ENCODE measurements at places on chromosomes 3 and 15.

DNA sequence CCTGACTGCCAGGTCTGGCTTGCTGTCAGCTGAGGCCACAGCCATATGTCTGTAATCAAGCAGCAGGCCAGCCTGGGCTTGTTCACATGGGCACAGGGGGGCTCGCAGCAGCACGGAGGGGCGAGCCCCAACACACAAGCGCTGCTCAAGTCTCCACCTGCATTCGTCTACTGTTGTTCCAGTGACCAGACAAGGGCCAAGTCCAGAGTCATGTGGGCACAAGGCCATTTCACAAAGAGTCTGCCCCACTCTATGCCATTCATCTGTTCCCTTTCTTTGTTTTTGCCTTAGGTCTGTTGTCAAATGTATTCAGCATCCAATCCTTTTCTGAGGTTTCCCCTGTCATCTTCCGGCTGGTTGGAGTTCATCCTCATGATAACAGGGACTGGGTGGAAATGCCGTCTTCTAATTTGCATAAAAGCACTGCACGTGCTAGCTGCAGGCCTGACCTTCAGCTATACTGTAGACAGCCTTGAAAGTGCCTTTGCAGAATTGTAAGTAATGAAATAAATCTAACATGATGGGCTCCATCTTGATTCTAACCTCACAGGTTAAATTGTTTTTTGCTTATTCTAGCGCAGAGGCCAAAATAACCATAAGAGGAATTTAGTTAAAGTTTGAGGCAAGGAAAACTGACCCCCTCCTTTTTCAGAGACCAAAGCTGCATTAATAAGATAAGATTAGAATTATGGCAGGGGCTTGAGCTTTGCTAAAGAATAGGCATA is 28.6 kb upstream of the KBTBD12 start:
- DNase-seq, result no peak

GRCh38 chr15:28132524-28133275 is 33.6 kb upstream of the OCA2 start:
- DNase-seq, result no peak

GRCh38 chr3:195810455-195810845 is 1.3 kb downstream of the MUC4 start:
- DNase-seq, result no peak

DNA sequence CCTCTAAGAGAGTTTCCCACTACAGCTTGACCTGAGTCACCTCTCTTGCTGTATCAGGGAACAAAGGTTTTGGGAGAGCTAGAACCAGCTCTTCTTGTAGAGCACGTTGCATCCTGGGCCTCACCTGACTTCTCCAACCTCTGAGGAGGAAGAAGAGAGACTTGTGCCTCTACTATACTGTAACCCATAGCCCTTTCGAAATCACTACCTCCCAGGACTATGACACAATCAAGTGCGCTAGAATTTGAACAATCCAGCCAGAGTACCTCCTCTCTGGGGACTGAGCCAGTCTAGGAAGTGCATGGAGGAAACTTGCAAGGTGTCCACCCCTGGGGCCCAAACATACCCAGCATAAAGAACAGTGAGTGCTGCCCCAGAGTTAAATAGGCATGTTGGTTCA is 192.8 kb upstream of the BHLHE40 start:
- no peak for DNase-seq

DNA sequence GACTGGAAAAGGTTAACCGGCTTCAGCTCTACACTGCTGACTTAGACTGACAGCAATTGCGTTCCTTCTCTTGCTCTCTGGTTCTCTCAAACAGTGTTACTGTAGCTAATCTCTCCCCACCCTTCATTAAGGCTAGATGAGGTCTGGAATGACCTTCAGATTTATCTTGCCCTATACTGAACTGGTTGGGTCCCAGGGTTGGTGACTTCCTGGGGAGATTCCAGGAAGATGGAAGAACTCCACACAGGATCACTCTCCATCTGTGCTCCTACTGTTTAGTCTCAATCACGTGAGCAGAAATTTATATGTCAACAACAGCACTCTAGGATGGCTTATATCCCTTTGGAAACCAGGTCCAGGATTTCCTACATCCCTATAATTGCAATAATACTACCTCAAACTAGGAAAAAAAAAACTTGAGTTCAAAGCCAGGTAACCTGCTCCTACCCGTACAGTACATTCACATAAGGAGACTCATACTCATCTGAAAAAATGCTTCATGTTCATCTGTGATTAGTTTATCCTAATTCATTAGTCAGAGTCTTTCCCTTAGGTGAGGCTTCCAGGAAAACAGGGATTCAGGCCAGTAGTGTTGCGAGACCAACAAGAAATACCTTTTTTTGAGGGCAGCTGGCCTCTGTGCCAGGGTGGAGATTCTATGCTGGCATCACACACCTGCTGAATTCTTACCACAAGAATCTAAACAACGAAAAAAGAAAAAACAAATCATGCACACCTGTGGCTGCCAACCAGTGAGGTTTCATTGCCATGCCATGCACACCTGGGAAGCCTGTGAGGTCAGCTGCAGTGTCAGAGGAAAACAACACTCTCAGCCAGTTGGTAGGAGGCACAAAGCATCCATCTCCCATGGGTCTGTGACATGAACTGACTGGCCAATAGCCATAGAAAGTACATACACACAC is 297.3 kb downstream of the MECOM start:
- DNase-seq, result no peak

- DNase-seq, result no peak
These were observed 34.0 kb upstream of the ZNF280D start for GRCh38 chr15:56767315-56767714.

- DNase-seq, result no peak
These were observed 614.3 kb downstream of the DIPK2A start for GRCh38 chr3:144585953-144586352.

DNA sequence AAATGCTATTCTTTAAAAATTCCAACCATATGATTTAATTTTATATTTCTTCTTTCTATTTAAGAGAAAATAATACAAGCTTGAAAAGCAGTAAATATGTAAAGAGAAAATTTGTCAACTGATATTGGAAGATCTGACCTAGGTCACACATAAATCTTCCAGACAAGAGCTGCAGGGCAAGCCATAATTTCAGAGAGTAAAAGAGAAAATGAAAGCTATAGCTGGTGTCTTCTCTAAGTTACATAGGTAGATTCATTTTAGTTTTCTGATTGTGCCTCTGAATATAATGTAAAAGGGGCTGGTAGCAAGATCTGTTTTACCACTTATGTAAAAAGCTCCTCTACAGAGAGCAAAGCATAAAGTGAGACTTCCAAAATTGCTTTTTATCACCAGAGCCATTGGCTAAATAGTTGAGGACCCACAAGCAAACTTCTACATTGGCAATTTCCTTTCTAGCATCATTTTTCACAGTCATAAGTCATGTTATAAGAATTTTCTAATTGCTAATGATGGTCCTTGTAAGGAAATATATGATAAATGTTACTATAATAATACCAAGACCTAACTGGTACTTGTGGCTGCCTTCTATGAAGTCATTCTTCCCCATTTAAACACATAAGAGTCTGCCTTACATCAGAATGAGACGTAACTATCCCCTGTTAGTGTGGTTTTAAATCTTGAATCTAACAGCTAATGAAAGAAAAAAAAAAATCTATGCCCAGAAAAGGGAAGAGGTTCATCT is 80.8 kb upstream of the SKOR1 start:
- DNase-seq, result no peak

DNA sequence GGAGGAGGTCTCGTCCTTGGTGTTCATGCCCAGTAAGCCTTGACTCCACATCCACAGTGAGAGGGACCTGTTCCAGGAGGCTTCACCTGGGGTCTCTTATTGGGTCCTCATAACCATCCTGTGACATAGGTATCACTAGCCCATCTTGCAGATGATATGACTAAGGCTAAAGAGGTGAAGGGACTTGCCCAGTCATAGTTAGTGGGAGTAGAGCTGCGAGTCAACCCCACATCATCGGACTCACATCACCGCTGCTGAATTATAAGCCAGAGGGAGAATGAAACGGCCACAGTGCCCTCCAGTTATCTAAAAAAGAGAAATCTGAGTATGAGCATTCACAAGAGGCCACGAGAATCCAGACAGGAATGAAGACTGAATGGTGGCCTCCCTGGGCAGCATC is 66.0 kb downstream of the MESD start:
- DNase-seq, result no peak
